ENCODE measurements at places on chromosomes 16 and 17. TPM values are rescaled to one million over a fixed set of nuclear protein-coding genes. Genes with fewer than 3 reads are reported as not detected.

Gene OR1F1
- total RNA-seq = not detected

Gene FBXL19
- 28.0 TPM for total RNA-seq

Gene SEBOX
- not detected for total RNA-seq

Gene MYH2
- under 0.01 TPM for total RNA-seq

Gene TBC1D24
- 24.6 TPM for total RNA-seq

Gene TBC1D28
- total RNA-seq = not detected

Gene LITAFD
- total RNA-seq = not detected

Gene ATF7IP2
- 5.0 TPM for total RNA-seq

Gene CCL8
- total RNA-seq = not detected

Gene MYOCD
- total RNA-seq = 0.11 TPM

Gene SP6
- total RNA-seq = 0.11 TPM

Gene ABCA3
- total RNA-seq = 0.89 TPM

Gene ASPA
- total RNA-seq = 0.77 TPM

Gene GOT2
- total RNA-seq = 53.0 TPM

Gene OR3A3
- total RNA-seq = 0.33 TPM

All from uterine smooth muscle cell (primary cell).